ENCODE measurements at places on chromosomes 1 and 21.

DNA sequence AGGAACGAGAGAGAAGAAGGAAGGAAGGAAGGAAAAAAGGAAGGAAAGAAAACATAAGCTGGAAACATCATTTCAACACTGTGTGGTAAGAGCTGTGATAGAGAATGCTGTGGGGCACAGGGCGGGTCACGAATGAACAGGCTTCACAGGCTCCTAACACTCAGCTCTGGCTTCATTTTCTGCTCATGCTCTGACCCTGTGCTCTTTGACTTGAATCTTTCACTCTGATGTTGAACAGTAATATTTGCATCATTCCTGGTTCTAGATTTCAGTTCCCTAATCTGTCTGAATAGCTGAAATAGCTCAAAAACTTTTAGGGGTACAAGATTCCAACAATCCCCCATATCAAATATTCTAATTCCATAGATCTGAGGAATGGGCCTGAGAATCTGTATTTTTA lies 207.3 kb downstream of the LHX8 start:
- no peak for DNase-seq

DNA sequence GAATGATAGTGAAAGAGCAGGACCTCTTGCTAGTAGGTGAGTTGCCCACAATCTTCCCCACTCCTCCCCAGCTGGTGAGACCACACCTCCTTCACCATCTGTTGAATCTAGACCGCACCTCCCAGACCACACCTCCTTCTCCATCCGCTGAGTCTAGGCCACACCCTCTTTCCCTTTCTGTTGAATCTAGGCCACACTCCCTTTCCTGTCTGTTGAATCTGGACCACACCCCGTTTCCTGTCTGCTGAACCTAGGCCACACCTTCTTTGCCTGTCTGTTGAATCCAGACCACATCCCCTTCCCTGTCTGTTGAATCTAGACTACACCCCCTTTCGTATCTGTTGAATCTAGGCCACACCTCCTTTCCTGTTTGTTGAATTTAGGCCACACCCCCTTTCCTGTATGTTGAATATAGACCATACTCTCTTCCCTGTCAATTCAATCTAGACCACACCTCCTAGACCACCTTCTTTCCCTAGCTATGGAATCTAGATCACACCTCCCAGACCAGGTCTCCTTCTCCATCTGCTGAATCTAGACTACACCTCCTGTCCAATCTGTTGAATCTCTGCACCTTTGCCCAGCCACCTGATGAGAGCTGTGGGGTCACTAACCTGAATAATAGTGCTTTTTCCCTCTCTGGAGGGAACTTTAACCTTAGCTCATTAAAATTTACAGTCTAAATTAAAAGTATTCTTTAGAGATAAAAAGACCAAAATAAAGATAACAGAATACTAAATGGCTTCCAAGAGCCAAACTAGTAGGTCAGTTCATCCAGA lies 116.3 kb downstream of the DAB1 start:
- DNase-seq = peak; percentile 1

DNA sequence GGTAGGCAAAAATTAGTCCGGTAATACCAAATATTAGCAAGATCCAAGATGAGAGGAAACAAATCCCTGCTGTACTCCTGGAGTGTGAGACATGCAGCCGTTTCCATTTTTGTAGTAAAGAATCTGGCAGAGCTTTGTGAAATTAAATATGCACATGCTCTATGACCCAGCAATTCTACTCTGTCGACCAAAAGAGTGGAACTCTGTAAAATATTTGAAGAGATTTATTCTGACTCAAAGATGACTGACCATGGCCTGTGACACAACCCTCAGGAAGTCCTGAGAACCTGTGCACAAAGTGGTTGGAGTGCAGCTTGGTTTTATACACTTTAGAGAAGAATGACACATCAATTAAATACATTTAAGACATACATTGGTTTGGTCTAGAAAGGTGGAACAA lies 16.2 kb downstream of the HAX1 start:
- no peak for DNase-seq

- DNase-seq = no peak
Measured at GRCh38 chr1:166700696-166701095, 138.6 kb upstream of the POGK start.

- DNase-seq = no peak
Measured at GRCh38 chr1:87878873-87879272, 550.2 kb downstream of the LMO4 start.

DNA sequence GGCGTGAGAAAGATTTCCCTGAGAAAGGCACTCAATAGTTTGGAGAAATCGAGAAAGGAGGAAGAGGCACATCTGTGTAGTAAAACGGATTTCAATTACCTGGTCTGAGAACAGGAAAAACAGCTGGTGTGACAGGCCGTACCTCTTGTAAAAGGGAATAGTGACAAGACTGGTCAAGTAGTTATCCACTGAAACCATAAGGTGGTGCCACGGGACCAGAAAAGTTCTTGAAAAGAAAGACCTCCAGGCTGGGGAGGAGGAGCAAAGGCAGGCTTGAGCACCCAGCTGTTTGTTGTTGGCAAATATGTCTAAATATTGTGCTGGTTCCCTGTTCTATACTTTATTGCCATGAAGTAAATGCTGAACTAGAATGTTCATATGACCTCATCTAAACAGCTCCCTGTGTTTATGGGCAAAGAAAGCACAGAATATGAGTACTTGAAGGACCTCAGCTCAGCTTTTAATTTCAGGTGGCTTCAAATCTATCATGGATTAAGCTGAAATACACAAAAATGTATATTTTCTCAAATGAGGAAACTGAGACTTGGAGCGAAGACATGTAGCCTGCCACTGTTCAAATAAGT lies 4.0 kb downstream of the HAO2 start:
- peak; percentile 26 for DNase-seq

- DNase-seq = no peak
Measured at GRCh38 chr1:67342076-67342890, 34.6 kb downstream of the IL12RB2 start.

GRCh38 chr1:38785285-38786039 lies 74.1 kb downstream of the RRAGC start:
- DNase-seq = no peak

GRCh38 chr1:69585666-69586065 lies 17.9 kb downstream of the LRRC7 start:
- DNase-seq = no peak

GRCh38 chr1:75640137-75640536 lies 29.2 kb upstream of the SLC44A5 start:
- no peak for DNase-seq

- no peak for DNase-seq
Measured at GRCh38 chr21:21216047-21216446, 217.8 kb downstream of the NCAM2 start.

DNA sequence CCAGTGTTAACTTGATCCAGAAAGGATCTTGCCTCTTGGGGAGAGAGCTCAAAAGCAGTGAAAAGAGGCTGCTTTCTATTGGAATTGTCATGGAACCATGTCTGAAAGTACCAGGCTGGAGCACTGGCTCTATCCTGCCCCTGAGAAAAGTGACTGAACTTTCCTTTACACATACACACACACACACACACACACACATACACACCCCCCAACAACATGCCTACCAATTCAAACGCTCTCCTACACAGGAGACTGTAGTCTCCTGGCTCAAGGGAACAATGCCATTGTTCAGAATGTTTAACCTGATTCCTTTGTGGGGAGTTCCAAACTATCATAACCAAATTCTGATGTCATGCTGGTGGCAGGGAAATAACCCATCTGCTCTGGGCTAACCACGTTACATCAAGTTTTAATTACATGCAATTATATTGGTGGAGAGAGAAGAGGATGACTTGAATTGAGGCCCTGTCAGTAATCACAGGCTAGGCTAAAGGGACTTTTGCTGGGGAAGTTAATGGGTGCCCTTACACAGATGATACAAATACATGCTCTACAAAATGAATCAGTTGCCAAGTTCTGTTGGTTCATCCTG lies 52.3 kb upstream of the DUSP10 start:
- peak; percentile 21 for DNase-seq

GRCh38 chr1:203673550-203674411 lies 47.1 kb downstream of the ATP2B4 start:
- DNase-seq = peak; percentile 98

DNA sequence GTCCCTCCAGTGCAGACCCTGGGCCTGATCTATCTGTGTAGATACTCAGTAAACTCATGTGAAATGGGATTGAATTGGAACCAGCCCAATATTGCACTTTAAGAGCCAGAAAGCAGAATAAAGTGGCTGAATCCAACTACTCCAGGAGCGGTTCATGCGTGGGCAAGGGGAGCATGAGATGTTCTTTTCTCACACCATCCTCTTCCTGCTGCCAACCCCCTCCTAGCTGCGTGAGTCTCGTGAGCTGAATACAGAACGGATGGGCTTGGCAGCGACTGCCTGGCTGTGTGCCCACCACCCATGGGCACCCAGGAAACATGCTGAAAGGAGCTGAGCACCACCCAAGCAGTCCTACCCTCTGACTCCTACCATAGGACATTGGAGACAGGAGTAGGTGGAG lies 128.3 kb downstream of the ELAVL4 start:
- no peak for DNase-seq

DNA sequence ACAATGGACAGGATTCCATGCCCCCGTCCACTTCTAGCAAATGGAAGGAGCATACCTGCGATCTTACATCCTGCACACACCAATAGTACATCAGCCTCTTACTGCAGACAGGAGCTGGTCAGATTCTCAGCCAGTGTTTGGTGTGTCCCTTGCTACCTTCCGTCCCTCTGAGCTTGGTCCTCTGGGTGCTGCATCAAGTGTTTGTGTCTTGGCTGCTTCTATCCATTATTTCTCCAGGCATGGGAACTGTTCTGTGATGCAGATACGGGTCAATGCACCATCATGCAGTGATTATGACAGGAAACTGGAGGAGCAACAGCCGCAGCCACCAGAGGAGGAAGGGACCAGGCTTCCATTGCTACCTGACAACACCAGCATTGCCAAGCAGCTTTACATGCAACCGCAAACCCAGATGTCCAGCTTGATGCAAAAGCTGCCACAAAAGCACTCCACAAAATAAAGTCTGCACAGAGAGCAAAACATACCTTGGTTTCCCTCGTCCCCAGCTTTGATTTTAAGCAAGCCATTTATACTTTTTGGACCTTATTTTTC lies 21.9 kb upstream of the OVAAL start:
- no peak for DNase-seq

- peak; percentile 66 for DNase-seq
Measured at GRCh38 chr1:59332983-59333382, 36.1 kb downstream of the FGGY start.

- DNase-seq = no peak
Measured at GRCh38 chr21:26813426-26813998, 31.7 kb downstream of the ADAMTS1 start.

GRCh38 chr1:95086949-95087533 lies 14.3 kb upstream of the ALG14 start:
- DNase-seq = peak; percentile 93

DNA sequence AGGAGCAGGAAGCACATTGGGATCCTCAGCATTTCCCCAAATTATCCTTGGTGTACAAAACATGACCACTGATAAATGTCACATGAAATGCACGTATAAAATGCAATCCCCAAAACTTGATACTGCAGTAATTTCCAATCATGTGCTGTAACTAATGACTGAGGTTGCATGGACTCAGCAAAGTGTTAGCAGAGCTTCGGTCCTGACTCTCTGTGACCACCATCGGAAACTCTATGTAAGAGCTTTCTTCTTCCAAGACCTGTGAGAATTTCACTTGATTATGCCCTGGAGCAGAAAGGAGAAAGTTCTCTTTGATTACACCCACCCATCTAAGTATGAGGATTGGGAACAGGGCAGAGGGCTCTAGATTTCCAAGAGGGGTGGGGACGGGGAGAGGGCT lies 908 bp downstream of the CD53 start:
- no peak for DNase-seq

DNA sequence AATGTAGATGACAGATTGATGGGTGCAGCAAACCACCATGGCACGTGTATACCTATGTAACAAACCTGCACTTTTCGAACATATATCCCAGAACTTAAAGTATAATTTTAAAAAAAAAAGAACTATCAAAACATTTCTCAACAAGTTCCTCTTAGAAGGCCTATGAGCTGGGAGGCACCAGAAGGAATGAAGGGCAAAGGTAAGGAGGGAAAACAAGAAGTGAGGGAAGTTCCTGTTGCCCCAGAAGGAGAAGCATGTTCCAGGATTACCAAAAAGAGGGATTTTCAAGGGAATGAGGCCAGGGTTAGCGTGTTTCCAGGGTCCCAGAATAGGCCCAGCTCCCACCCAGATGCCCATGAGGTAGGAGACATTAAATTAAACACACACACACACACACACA lies 361.0 kb downstream of the SETD4 start:
- DNase-seq = no peak

GRCh38 chr1:246838118-246838456 lies 93.7 kb downstream of the AHCTF1 start:
- DNase-seq = peak; percentile 3

DNA sequence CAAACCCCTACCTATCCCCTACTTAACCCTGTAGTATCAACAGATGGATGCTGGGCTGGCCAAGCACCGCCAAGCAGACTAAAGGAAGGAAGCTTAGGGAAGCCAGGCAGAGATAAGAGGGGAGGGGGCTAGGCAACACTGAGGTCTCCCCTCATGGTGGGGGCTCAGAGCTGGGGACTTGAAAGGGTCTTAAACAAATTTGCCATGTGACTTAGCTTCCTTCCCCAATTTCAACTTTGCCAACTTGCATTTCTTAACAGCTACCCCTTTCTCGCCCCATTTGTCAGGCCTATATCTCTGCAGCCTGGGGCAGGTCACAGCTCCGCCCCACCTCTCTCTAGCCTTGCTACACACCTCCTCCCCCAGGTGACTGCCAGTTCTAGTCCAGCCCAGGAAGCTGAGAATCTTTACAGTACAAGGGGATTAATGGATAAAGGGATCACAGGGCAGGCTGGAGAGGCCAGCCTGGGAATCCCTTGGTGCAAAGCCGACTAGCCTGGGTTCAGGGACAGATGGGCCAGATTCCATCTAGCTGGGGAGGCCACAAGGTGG lies 3.4 kb downstream of the KIF21B start:
- DNase-seq = no peak

DNA sequence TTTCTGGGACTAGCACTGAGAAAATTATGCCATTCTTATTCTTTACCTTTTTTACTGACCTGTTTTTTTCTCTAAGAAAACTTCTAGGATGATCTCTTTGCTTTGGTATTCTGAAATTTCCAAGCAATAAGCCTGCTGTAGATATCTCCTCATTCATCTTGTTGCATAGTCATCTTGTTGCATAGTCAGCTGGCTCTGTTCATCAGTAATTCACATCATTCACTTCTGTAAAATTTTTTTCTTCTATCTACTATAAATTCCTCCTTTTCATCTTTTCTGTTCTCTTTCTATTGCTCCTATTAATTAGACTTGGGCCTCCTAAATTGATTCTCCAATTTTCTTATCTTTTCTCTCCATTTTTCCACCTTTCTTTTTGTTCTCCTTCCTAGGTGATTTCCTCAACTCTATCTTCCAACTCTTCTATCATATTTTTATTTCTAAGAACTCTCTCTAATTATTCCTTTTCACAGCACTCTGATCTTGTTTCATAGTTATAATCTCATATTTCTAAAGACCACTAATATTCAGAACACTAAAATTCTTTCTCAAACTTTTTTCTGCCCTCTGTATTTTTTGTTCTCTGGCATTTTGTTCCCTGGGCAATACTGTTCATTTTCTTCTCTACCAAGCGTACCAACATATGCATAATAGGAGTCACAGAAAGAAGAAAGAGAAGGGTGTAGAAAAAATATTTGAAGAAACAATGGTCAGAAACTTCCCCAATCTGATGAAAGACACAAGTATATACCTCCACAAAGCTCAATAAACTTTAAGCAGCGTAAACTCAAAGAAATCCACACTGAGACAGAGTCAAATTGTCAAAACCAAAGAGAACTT lies 17.7 kb downstream of the TUT4 start:
- peak; percentile 27 for DNase-seq

All from EL (cell line).